ENCODE measurements at places on chromosomes 12 and 14.
A peak's percentile ranks its signal among the peaks of the same experiment; 100 is the strongest.

DNA sequence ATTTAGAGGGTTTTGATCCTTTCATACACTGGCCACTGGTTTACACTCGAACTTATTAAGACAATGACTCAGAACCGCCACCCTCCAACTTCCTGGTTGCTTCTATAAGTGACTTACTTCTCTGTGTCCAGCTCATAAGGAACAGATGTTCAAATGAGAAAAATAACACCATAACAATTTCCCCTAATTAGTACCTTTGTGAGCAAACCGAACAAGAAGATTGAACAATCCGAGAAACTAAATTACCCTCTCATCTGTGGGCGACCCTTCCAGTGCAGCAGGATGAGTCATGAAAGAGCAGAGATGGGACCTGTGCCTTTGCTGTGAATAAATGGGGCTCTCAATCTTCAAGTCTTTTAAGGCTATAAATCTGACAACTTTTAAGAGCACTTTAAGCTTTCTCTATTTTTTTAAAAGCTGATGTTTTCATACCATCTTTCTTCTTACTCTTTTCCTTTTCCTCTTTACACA, 146.8 kb upstream of the RASSF8 start:
- peak; percentile 36 for DNase-seq

GRCh38 chr12:83016991-83017390, 330.3 kb downstream of the TMTC2 start:
- DNase-seq = no peak

DNA sequence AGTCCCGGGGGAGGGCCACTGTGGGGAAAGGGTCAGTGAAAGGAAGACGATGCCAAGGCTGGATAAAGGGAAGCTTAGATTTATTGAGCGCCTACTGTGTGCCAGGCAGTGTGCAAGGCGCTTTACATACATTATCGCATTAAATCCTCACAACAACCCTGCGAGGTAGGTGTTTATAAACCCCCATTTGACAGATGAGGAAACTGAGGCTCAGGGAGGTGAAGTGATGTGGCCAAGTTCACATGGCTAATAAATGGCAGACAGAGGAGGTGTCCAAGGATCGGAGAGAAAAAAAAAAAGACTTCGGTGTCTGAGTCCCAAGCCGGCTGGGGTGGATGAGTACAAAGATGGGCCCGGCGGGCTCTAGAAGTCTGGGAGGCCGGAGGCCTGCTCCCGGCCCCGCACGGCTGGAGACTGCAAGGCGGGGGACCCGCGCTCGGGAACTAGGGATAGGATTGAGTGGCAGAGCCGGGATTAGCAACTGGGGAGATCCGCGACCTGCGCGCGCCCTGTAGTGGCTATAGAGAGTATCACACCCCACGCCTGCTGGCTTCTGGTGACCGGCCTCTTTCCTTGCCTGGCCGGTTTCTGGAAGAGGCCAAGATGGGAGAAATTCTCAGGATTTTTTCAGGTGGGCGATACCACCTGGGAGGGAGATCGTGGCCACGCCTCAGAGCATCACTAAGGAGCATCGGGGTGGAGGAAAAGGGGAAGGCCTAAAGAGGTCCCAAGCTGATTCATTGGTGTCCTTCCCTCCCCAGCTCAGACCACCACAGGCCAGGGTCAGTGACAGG, 3.9 kb downstream of the DDN start:
- peak; percentile 73 for DNase-seq

DNA sequence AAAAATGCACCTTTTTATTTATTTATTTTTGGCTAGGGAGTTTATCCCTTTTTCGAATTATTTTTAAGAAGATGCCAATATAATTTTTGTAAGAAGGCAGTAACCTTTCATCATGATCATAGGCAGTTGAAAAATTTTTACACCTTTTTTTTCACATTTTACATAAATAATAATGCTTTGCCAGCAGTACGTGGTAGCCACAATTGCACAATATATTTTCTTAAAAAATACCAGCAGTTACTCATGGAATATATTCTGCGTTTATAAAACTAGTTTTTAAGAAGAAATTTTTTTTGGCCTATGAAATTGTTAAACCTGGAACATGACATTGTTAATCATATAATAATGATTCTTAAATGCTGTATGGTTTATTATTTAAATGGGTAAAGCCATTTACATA, 14.9 kb upstream of the SNAPC1 start:
- DNase-seq = no peak

DNA sequence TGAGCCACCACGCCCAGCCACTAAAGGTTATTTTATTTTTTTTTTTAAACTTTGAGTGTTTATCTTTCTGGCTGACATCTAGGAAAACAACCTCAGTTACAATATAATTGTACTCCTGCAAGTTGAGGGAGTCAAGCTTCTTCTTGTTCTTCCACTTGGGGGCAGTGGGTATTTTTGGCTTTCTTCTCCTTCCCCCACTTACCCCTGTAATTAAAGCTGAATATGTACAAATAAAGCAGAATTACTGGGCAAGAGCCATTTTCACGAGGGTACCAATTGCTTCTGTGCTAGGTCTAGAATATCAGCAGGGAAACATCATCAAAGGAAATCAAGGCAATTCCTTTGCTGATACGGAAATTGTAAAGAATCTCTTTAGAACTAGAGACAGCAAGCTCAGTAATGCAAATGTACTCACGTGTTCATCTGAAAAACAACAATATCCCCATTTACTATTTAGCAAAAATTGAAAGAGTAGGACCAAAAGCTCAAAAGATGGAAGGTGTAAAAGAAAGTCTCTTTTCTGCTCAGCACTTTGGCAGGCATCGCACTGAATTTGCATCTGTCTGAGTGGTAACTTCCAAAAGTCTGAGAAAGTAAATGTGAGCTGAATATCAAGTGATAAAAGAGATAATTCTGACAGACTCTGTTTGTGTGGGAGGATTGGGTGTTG, 72.8 kb downstream of the TAOK3 start:
- no peak for DNase-seq
